ENCODE measurements at places on chromosomes 7 and 10. TPM values are rescaled to one million over a fixed set of nuclear protein-coding genes. Genes with fewer than 3 reads are reported as not detected.

GRCh38 chr10:30540276-30540675 lies 89.3 kb downstream of the LYZL2 start:
- no peak for DNase-seq

DNA sequence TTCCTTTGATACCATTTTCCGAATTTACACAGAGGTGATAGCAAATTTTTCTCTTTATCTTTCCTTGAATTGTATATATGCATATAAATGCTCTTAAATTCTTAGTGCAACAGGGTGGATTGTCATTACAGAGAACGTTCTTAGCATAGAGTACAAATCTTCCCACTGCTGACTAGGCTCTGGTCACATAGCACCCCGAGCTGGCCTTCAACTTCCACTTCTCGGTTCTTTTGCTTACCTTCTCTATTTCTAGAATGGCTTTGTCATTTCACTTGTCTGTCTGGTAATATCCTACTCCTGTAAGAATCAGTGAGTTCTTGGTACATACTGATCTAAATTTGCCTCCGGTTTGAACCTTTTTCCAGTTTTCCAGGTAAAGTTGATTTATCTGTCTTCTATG lies 13.4 kb downstream of the ADIRF start:
- DNase-seq: no peak

DNA sequence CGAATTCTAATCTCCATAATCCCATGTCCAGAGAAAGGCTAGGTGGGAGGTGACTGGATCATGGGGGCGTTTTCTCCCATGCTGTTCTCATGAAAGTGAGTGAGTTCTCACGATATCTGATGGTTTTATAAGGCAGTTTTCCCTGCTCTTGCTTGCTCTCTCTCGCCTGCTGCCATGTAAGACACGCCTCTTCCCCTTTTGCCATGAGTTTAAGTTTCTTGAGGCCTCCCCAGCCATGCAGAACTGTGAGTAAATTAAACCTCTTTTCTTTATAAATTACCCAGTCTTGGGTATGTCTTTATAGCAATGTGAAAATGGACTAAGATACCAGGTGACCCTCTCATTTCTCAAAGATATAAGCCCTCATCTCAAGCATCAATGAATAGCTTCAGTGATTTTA lies 1.1 kb upstream of the ACTA2 start:
- DNase-seq: no peak

- no peak for DNase-seq
Observed at GRCh38 chr7:158730383-158731346, 26.1 kb upstream of the NCAPG2 start.

- no peak for DNase-seq
Observed at GRCh38 chr7:66157060-66157459, 42.4 kb downstream of the CRCP start.

DNA sequence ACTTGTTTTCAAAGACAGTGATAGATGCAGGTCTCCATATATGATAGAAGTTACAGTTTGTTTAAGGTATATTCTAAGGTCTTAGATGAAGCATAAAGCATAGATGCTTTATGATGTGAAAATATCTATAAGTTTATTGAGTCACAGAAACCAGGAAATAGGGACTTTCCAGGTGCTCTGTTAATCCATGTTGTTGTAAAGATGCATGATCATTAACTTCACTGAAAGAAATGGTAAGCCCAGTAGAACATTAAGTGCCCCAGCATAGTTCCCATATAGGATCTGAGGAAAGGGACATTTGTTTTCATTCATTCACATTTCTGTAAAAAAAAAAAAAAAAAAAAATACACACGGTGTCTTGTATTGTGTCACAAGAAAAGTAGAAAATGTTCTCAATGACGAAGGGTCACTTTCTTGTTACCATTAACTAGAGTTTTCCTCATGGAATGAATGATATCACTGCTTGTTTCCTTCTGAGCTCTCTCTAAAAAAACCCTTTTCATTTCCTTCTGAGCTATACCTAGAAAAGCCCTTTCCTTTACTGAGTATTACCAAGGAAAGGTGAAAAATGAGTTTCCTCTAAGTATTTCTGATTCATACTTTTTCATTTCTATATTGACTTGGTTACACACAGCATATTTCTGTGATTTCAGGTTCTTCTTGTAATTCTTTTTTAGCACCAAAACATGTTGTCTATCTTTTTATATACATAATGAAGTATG lies 105.2 kb downstream of the MACC1 start:
- no peak for DNase-seq

DNA sequence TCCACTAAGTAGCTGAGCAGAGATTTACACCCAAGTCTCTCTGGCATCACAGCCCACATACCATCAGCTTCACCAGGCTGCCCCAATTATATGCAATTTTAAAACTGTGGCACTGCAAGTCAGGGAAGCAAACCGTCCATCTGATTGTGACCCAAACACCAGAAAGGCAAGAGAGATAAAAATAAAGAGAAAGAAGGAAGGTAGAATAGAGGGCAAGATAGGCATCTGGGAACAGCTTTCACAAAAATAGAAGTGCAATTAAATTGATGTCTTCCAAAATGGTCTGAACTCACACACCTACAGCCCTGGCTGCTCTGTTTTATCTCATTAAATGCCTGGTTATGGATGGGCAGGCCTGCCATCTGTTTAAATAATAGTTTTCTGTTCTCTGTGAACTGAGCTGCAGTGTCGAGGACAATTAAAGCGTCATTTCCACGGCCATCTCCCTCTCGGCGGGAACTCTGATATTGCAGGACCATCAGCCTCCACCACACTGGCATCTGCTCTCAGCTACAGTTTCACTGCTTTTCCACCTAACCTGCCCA lies 509.1 kb downstream of the INHBA start:
- DNase-seq: no peak

DNA sequence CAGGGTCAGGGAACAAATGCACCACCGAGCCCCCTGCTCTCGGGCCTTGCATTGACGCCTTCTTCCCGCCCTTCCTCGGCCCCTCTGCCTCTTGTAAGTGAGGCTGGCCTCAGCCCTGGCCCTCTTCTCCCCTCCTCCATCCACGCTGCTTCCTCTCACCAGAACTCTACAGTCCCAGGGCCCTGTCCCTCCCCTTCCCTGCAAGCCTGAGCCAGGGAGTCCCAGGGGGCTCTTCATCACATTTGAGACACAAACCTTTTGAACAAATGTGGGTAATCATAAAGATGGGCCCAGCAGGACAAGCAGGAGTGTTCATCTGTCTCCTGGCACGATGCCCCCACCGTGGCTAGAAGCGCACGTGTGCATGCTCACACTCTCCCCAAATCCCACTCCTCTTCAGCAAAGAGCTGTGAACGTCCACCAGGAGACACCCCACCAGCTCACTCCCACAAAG lies 57.7 kb downstream of the SLIT1 start:
- DNase-seq: no peak

DNA sequence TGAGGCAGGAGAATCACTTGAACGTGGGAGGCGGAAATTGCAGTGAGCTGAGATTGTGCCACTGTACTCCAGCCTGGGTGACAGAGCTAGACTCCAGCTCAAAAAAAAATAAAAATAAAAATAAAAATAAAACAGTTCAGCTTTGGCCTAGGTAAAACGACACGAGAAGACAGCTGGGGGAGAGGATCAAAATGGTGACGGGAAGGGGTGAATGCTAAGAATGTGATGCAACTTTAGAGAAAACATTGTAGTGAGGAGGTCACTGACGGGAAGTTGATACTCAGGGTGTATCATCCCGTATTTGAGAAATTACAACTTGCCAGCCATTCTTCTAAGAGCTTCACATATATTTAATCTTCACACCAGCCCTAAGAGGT lies 1.1 kb downstream of the NDST2 start:
- no peak for DNase-seq

DNA sequence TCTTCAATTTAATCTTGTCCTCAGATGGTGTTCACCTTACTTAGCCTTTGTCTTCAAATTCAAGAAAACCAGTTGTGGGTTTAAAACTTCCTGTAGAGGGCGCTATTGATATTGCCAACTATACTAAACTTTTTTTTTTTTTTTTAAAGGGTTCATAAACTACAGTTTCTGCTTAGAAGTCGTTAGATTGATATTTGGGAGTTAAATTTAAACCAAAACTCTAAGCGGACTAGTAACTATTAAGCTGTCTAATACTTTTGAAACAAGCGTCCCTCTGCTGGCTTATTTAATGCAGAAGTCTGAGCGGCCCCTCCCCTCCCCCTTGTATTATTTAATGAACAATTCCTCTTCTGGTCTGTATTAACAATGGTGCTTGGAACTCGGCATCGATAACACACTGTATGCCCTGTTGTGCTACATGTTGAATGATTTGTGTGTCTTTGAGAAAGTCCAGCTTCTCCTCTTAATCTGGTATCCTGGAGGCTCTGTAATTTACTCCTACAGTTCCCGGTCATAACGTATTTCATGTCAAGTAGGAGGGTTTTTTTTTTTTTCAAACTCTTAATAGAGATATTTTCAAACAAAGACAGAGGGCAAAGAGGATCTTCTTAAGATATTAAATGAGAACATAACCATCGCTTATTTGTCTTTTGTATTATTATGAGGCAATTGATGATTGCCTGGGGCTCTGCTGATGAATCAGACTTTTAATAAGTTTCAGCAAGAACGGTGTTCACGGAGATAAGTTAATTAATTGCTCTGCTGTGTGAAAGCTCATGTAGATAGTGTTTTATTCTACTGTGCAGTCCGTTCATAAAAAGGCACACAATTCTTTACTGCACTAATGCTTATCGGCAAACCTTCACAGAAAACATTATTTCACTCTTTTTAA lies 22.6 kb upstream of the CREB5 start:
- no peak for DNase-seq

The CALHM1 gene
- not detected for total RNA-seq

The ZNF117 gene
- total RNA-seq: 2.8 TPM

The CACNA2D1 gene
- total RNA-seq: 48.1 TPM

The CCL26 gene
- not detected for total RNA-seq

The PKD1L1 gene
- 2.8 TPM for total RNA-seq
